ENCODE measurements at places on chromosomes 2 and 18. TPM values are rescaled to one million over a fixed set of nuclear protein-coding genes. Genes with fewer than 3 reads are reported as not detected.

GRCh38 chr2:2579814-2580213 lies 248.7 kb upstream of the MYT1L start:
- no peaks in the 10 kb centered on the region for H3K27me3 ChIP-seq
- H3K36me3 ChIP-seq = no peaks in the 10 kb centered on the region
- no peak overlapping the region for H3K4me3 ChIP-seq
- H3K4me1 ChIP-seq = no peaks in the 10 kb centered on the region
- no peak for DNase-seq

DNA sequence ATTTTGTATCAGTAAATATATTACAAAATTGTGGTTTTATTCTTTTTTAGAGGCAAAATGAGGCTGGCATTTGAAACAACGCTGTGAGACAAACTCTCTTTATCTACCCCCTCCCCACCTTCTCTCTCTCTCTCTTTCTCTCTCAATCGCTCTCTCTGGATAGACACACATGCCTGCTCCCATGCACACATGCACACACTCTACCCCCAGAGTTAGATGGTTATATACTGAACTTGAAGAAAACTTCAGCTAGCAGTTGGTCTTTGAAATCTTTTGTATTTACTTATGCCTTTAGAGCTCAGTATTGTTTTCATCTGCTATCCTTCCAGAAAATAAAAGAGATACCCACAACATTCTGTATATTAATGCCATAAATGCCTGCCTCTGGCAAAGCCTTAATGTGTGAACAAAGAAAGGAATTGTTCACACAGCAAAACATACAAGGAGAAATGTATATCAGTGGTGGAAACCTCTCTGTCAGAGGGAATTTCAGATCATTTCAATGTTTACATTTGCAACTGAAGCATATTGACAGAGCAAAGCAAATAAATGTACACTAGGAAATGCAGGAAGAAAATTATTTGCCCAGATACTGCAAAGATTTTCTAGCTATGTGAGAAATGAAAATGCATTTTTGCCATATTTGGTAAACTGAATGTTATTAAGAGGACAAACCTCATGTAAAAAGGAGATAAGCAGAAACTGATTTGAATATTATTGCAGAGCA lies 217.0 kb upstream of the UBE2E3 start:
- H3K36me3 ChIP-seq = no peaks in the 10 kb centered on the region
- no peak overlapping the region for H3K27ac ChIP-seq
- no peak overlapping the region for H3K4me3 ChIP-seq
- DNase-seq = no peak
- no peaks in the 10 kb centered on the region for H3K4me1 ChIP-seq
- H3K27me3 ChIP-seq = no peaks in the 10 kb centered on the region

DNA sequence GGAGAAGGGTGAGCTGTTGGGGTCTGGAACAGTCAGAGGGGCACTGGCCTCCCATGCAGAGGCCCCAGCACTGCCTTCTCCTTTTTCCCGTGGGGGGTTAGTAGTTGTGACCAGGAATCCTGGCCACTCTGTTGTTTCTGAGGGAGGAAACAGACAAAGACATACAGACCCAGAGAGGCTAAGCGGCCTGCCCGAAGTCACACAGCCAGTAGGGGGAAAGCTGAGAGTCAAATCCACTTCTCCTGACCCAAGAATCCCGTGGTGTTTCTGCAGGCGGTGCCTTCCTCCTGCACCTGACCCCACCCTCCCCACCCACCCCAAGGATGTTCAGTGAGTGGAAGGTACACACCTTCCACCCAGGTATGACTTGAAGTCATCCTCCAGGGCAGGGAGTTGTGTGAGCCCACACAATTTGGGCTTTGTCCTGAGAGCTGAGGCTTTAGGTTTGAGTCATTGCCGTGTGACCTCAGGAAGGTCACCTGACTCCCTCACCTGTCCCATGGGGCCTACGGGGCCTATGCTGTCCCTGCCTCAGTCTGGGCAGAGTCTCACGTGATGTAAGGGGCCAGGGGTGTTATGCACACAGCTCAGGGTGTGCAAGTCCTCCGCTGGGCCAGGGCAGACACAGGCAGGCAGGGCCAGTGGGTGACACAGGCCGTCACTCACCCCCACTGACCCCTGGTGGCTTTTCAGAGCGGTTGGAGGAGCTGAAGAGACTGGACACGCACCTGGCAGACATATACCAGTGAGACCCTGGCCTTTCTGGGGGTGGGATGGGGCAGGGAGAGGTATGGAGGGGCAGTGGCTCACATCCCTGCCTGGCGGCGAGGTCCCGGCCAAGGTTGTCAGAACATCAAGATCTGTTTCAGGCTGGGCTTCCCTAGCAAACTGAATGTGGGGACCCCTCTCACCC lies 5.0 kb downstream of the NT5DC4 start:
- no peaks in the 10 kb centered on the region for H3K4me1 ChIP-seq
- no peaks in the 10 kb centered on the region for H3K36me3 ChIP-seq
- H3K27ac ChIP-seq = no peak overlapping the region
- no peaks in the 10 kb centered on the region for H3K27me3 ChIP-seq
- H3K4me3 ChIP-seq = no peak overlapping the region

DNA sequence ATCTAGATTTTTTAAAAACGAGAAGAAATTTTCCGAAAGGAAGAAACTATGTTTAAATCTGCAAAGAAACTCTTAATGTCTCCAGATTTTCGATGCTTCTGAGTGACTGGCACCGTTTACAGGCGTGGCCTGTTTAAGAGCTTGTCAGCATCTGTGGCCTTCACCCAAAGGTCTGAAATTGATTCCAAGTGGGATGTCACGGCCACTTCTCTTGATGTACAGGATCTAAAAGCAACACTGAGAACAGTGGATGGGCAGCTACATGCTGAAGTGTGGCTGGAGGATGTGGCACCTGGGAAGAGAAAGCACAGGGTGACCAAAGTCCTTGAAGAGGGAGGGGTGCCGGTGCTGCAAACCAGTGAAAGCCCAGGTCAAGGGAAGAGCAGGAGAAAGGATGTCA lies 28.0 kb downstream of the EMILIN2 start:
- no peaks in the 10 kb centered on the region for H3K4me1 ChIP-seq
- no peaks in the 10 kb centered on the region for H3K36me3 ChIP-seq
- DNase-seq = no peak
- no peak overlapping the region for H3K27ac ChIP-seq
- H3K4me3 ChIP-seq = no peak overlapping the region

- H3K36me3 ChIP-seq = no peaks in the 10 kb centered on the region
- DNase-seq = no peak
- no peak overlapping the region for H3K4me3 ChIP-seq
Measured at GRCh38 chr2:148970385-148970784, 68.1 kb upstream of the LYPD6B start.

GRCh38 chr18:59155153-59155552 lies 15.5 kb downstream of the SEC11C start:
- no peak overlapping the region for H3K27ac ChIP-seq
- no peak for DNase-seq
- H3K36me3 ChIP-seq = peaks cover 43% of the 10 kb centered on the region
- peaks cover 8% of the 10 kb centered on the region for H3K4me1 ChIP-seq

- no peak overlapping the region for H3K27ac ChIP-seq
- DNase-seq = no peak
- no peaks in the 10 kb centered on the region for H3K36me3 ChIP-seq
- H3K27me3 ChIP-seq = no peaks in the 10 kb centered on the region
Measured at GRCh38 chr18:13584825-13585224, 141.5 kb downstream of the FAM210A start.

GRCh38 chr2:867296-867695 lies 83.4 kb upstream of the SNTG2 start:
- no peaks in the 10 kb centered on the region for H3K36me3 ChIP-seq
- H3K4me3 ChIP-seq = no peak overlapping the region
- DNase-seq = no peak
- H3K27ac ChIP-seq = peak overlapping the region; percentile 55

GRCh38 chr2:109435901-109436598 lies 177.7 kb downstream of the SEPTIN10 start:
- no peaks in the 10 kb centered on the region for H3K36me3 ChIP-seq
- no peaks in the 10 kb centered on the region for H3K4me1 ChIP-seq
- DNase-seq = no peak
- H3K4me3 ChIP-seq = no peak overlapping the region

DNA sequence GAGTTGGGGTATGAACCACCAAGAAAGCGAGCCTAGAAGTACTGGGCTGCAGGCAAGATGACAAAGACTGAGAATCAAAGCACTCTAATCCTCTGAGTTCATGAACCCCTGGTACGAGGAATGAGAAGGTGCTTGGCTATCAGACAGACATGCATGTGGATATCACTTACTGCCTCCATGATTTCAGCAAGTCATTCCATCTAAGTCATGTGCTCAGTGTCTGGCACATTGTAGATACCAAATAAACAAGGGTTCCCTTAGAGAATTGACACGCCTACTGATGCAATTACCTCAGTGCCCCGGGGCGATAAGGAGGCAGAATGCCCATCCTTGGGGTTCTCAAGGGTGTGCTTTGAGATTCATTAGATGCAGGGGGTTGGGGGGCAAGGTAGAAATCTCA lies 125.6 kb upstream of the PKDCC start:
- H3K27ac ChIP-seq = no peak overlapping the region

GRCh38 chr2:143960177-143960576 lies 559.7 kb downstream of the ZEB2 start:
- no peak overlapping the region for H3K4me3 ChIP-seq
- no peak for DNase-seq
- no peaks in the 10 kb centered on the region for H3K27me3 ChIP-seq
- no peaks in the 10 kb centered on the region for H3K4me1 ChIP-seq
- H3K36me3 ChIP-seq = no peaks in the 10 kb centered on the region

DNA sequence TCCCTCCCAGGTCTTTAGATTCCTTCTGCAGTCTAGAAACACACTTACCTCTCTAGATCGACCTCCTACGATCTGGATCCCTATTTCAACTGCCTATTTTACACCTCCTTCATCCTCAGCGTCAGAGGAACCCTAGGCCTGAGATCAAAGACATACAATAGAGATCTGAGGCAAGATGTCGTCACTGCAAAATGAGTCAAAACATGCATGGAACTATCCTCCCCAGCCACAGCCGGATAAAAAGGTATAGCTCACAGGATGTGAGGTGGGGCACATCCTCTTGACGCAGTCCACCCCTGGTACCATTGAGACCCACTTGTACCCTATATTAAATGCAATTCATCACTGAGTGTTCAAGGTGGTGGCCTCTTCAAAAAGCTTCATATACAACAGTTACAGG lies 63.7 kb upstream of the DNAJC10 start:
- no peaks in the 10 kb centered on the region for H3K27me3 ChIP-seq
- H3K27ac ChIP-seq = no peak overlapping the region
- no peaks in the 10 kb centered on the region for H3K36me3 ChIP-seq
- H3K4me1 ChIP-seq = no peaks in the 10 kb centered on the region
- DNase-seq = peak; percentile 26
- H3K4me3 ChIP-seq = no peak overlapping the region

DNA sequence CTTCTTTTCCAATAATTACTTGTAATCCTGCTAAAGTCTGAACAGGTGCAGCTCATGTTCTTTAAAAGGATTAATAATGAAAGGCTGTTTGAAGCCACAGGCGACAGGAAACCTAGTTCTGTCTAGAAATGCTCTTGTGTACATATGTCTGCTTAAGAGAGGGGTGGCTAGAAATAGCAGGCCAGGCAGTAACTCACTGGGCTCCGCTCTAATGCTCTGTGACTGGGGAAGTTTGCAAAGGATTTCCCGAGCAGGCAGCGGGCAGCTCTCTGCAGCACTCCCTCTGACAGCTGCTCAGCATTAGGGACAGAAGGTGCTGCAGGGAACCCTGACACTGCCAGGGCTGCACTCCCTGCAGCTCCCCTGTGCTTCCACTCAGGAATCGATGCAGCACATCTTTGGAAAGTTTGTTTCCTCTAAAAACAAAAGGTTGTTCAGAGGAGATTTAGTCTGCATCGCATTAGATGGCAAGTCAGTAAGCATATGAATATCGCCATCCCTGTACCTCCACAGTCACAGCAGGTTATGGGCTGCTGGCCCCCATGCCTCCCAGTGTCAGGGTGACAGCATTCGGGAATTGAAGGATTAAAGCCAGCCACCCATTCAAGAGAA lies 33.1 kb upstream of the TTC39C start:
- H3K4me3 ChIP-seq = no peak overlapping the region
- H3K27me3 ChIP-seq = no peaks in the 10 kb centered on the region
- no peak for DNase-seq
- H3K27ac ChIP-seq = no peak overlapping the region
- H3K36me3 ChIP-seq = no peaks in the 10 kb centered on the region

- no peak overlapping the region for H3K4me3 ChIP-seq
- H3K27ac ChIP-seq = no peak overlapping the region
- H3K36me3 ChIP-seq = no peaks in the 10 kb centered on the region
- H3K27me3 ChIP-seq = no peaks in the 10 kb centered on the region
Measured at GRCh38 chr2:156532989-156533388, 96.8 kb downstream of the GPD2 start.

DNA sequence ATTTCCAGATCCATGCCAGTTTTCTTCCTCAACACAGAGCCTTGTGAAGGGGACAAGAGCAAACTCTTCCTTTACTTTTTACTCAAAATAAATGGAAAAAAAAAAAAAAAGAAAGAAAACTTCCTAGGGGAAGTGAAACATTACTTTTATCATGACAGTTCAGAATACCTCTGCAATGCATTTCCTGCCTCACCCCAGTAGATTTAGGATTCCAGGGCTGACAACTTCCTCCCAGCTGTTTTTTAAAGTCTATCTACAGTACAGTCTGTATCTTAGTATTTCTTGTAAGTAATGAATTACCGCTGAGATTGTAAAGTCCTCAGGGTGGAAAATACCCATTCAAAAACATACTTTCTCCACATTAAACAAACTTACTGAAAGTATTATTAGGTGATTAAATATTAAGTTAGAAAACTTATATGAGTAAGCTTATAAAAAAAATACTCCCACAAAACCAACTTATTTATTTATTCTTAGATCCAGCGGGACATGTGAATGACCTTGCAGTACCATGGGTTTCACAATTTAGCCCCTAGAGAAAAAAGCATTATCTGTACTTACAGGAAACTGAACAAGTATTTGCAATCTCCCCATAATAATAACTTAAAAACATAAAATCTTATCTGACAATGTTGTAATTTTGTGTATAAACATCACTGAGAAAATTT lies 117.7 kb downstream of the RBMS1 start:
- no peak overlapping the region for H3K4me3 ChIP-seq
- DNase-seq = no peak
- H3K27ac ChIP-seq = no peak overlapping the region

DNA sequence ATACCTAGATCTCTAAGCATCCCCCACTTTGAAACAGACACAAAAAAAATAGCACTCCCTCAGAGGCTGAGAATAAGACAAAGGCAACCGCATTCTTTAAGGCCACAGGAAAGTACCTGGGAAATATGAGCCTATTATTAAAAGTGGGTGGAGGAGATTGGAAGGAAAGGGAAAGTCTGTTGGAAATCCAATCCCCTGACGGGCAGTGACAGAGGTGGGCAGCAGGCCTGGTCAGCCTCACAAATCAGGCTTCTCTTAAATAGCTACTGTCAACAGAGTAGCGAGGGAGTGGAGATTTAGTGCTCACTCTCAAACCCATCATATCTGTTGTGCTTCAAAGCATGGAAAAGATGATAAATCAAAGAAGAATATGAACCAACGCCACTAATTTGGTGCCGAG lies 324.4 kb downstream of the ALK start:
- H3K36me3 ChIP-seq = no peaks in the 10 kb centered on the region
- no peak for DNase-seq
- no peaks in the 10 kb centered on the region for H3K27me3 ChIP-seq
- no peaks in the 10 kb centered on the region for H3K4me1 ChIP-seq
- H3K27ac ChIP-seq = no peak overlapping the region

The ANKRD29 gene
- not detected for total RNA-seq

The IMP4 gene
- total RNA-seq = 75.2 TPM

The FIGN gene
- total RNA-seq = not detected

The TRIM43 gene
- total RNA-seq = not detected

The EVA1A gene
- total RNA-seq = not detected

The MOGAT1 gene
- not detected for total RNA-seq

The WNT10A gene
- 4.2 TPM for total RNA-seq

The TMEM198 gene
- total RNA-seq = 0.48 TPM

The ATP5MC3 gene
- total RNA-seq = 70.3 TPM

The RBM45 gene
- 19.7 TPM for total RNA-seq

The GREB1L gene
- total RNA-seq = not detected

The FAM124B gene
- not detected for total RNA-seq

All from naive thymus-derived CD4-positive, alpha-beta T cell (primary cell).